ENCODE measurements at places on chromosomes 7 and 10.

- no peak for DNase-seq
These were observed 252.8 kb downstream of the TRIL start for GRCh38 chr7:28705350-28705749.

DNA sequence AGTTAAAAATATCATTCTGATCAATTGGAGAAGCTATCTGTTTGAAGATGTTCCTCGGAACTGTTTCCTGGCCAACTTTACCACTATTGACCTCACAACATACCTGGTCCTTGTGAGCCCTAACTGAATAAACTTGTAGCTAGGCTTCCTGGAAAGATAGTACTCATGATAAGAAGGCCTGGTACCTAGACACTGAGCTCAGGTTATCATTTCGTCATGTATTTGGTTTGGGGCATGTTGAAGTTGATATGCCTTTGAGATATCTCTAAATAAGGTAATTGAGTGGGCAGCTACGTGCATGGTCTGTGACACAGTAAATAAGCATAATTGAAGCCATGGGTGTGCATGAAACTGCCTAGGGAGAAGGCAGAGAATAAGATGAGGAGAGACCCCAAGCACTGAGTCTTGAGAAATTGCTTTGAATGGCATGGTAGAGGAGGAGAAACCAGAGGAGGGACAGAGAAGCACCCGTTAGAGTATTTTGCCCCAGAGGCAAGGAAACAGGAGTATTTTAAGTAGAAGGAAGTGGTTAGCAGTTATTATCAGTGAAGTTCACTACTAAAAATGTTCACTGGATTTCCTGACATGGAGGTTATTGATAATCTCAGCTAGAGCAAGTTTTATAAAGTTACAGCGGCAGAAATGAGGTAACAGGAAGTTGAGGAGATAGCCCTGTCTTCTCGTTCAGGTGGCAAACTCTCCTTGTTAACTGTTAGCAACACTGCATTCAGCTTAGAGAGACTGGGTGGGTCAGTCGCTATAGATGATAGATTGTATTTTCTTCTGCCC is 55.6 kb downstream of the CC2D2B start:
- DNase-seq, result no peak

- DNase-seq, result no peak
These were observed 131.7 kb downstream of the DGKI start for GRCh38 chr7:137715121-137715520.

- DNase-seq, result no peak
These were observed 78.2 kb downstream of the MYL10 start for GRCh38 chr7:101550641-101551541.

GRCh38 chr10:17216217-17216900 is 11.7 kb upstream of the VIM start:
- DNase-seq, result no peak
